ENCODE measurements at places on chromosomes 12 and 14.

- DNase-seq, result no peak
Observed at GRCh38 chr12:50788561-50788960, 24.7 kb downstream of the ATF1 start.

GRCh38 chr14:74380845-74381244 lies 32.6 kb downstream of the VRTN start:
- DNase-seq, result no peak

DNA sequence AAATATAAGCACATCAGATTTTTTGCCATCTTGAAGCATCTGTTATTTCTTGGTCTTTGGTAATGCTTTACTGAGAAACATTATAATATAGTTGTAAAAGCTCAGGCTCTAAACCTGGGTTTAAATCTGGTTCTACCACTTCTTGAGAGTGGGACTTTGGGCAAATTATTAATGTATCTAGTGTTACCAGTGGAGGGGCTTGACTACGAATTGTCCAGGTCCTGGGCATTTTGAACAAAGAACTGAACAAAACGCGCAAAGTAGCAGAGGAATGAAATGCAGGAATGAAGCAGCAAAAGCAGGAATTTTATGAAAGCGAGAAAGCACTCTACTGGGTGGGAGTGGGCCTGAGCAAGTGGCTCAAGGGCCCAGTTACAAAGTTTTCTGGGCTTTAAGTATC lies 50.8 kb downstream of the CAND1 start:
- DNase-seq, result no peak

DNA sequence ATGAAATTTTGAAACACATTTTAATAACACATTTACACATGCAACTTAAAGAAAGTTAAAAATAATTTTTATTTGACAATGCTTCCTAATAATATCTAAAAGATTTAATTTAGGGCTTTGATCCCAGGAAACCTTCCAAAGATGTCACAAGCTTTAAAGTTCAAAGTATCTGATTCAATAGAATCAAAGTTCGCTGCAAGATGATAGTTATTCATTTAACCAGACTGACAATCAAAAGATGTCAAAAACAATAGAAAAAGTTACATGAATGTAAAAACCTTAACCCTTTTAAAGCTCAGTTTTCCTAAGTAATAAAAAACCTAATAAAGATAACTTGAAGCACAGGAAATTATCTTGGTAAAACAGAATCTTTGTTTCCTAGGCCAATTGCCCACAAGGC lies 67.7 kb downstream of the SDR9C7 start:
- DNase-seq, result no peak

- peak; percentile 17 for DNase-seq
Observed at GRCh38 chr14:26925876-26926584, 328.2 kb upstream of the NOVA1 start.

DNA sequence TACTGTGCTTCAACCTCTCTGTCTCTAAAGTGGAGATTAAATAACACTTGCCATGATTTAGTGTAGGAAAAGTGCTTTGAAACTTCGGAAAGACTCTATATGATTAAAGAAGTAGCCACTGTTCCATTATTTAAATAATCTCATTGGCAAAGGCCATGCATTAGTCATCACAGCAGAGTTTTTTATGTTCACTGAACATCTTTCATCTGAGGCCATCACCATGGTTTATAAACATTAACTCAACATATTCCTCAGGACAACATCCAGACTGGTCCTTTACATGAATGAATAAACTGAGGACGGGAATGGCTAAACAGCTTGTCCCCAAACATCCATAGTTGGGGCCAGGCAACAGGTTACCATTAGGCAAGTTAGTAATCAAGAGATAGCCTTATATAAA lies 124.6 kb upstream of the FRMD6 start:
- DNase-seq, result no peak

All from hippocampal formation (tissue), 2 donors.